ENCODE measurements at places on chromosomes 7 and 10. TPM values are rescaled to one million over a fixed set of nuclear protein-coding genes. Genes with fewer than 3 reads are reported as not detected.

The EFCAB10 gene
- 2.6 TPM for total RNA-seq

The TAS2R5 gene
- total RNA-seq = 0.50 TPM

The FAM25G gene
- 1.1 TPM for total RNA-seq

The TIMM23 gene
- 169 TPM for total RNA-seq

The MTURN gene
- total RNA-seq = 4.1 TPM
